ENCODE measurements at places on chromosomes 3 and 15.

DNA sequence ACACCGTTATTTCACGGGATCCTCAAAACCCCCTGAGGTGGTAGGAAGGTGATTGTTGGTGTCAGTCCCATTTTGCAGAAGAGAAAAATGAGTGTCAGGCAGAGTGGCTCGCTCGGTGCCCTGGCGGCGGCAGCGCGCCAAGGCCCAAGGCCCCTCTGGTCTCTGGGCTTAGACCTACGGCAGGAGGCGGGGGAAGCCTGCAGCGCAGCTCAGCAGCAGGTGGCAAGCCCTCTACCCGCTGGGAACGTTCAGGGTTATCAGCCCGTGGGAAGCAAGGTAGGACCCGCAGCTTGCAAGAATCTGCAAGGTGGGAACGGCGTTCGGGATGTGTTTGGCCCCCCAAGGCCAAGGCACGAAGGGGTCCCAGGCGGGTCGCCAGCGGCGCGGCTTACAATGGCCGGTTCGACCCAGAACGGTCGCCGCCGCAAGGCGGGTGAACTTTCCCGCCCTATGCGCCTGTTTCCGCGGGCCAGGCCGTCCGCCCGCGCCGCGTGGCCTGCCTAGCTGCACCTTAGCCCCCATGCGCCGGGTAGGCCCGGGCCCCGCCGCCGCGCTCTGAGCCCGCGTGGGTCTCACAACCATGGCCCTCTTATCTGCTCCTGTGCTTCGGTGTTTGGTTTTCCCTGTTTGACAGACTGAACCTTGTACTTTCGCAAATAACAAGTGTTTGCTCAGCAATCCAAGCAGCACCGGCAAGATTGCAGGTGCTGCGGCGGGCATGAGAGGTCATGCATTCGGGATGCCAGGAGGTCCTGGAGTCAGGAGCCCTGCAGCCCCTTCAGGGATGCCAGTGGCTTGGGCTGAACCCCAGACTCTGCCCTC lies 39.7 kb downstream of the CCNL1 start:
- no peak for DNase-seq

DNA sequence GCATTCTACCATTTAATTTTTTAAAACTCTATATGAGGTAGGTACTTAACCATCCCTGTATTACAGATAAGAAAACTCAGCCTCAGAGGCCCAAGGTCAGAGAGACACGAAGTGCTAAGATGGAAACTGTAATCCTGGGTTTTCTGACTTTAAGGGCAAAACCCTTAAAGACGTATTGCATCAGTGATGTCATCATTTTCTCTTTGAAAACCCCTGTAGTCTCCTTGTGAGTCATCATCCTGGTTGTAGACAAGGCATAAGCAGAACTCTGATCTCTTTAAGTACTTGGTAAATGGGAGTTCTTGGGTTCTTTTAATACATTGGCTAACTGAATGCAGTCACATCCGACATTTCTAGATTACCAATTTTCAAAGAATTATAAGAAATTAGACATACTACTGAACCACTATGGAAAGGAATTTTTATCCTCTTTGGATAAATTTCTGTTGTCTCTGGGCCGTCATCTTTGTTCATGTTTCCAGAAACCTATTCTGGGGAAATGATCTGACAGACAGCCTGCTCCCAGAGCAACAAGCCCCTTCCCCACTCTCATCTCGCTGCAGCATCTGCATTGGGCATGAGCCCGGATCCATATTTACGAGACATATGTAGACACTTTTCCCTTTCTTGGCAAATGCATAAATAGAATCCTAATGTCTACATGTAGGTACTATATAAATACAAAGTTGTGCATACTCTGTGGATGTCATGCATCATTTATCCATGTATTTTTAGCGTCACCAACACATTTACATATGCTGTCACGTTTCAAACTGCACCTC lies 48.7 kb upstream of the MDFIC2 start:
- no peak for DNase-seq

- DNase-seq: no peak
Observed at GRCh38 chr3:30225021-30225420, 381.4 kb upstream of the TGFBR2 start.

DNA sequence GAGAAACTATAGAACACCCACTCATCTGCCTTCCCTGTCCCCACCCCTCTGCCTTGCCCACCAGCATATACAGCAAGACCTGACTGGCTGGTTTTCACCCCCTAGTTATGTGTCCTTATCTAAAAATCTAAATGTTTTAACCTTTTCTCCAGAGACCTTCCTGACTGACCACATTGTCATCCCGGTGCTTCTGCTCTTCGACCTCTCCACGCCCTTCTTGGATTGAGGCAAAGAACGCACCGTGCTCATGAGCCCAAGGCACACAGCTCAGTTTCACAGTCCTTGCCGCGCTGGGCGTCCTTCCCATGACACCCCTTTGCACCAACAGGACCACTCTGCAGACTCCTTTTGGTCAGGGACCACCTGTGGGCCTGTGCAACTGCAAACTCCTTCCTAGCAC lies 62.7 kb downstream of the B3GNT5 start:
- DNase-seq: no peak

- no peak for DNase-seq
Observed at GRCh38 chr3:113193719-113194118, 17.6 kb upstream of the BOC start.
